ENCODE measurements at places on chromosomes 12 and 14.

- DNase-seq: peak; percentile 15
Measured at GRCh38 chr14:72634691-72635616, 258.9 kb downstream of the DPF3 start.

DNA sequence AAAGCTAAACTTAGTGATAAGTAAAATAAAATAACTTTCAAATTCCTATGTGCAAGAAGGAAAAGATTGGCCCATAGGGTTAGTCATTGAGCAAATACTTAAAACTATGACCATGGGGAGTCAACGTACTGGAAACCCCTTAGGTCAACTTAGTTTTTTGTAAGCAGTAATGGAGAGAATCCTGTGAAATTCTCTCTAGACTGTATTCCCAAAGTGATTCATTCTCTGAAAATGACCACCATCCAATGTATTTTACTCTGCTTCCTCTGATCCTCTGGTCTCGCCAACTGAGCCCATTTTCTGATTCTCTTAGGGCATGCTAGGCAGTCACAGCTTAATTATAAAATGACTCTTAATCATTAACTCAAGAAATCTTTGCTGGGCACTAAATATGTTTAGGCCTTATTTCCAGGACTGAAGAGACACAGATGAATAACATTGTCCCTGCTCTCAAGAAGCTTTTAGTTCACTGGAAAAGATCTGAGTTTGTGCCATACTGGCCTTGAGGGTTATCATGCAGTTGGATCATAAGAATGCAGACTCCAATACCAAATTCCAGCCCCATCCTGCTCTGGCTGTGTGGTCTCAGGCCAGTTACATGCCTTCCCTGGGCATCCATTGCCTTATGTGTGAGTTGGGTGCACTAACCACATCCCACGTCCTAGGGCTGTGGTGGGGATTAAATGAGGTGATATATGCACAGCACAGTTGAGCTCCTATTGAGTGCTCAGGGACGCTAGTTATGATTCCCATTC, 732.4 kb downstream of the AACS start:
- no peak for DNase-seq

GRCh38 chr12:106239241-106239950, 8.4 kb downstream of the CKAP4 start:
- DNase-seq: no peak

DNA sequence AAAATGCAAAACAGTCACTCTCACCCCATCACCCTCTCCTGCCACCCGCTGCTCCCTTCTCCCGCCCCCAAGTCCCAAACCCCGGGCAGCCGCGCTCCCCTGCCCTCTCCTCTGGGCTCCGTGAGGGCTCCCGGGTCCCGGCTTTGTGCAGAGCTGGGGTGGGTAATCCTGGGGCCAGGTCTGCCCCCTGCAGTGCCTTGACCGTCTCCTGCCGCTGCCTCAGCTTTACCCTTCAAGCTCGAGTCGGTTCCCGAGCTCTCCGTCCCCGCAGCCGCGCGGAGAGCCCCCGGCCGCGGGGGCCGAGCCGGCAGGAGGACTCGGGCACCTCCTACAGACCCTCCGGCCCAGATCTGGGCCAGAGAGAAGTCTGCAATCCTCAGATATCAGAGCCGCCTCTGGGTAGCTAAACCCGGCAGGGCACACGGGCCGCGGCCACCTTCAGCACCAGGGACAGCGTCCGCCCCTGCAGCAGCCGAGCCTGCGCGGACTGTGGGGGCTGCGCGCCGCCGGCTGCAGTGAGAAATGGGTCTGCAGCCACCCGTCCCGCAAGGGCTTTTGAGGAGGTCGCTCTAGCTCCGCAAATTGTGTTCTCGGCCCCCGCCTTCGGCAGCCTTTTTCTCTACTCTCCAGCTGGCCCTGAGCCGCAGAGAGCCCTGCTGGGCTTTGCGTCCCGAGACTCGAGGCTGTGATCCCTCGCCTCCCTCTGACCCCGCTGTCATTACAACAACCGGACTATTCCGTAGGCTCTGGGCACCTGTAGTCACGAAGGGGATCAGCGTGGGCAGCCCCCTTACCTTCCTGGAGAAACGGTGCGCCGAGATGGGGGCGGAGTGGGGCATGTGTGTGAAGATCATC, 1.2 kb downstream of the PRMT8 start:
- DNase-seq: peak; percentile 94

GRCh38 chr12:65611396-65611795, 212.9 kb upstream of the HMGA2 start:
- DNase-seq: no peak

DNA sequence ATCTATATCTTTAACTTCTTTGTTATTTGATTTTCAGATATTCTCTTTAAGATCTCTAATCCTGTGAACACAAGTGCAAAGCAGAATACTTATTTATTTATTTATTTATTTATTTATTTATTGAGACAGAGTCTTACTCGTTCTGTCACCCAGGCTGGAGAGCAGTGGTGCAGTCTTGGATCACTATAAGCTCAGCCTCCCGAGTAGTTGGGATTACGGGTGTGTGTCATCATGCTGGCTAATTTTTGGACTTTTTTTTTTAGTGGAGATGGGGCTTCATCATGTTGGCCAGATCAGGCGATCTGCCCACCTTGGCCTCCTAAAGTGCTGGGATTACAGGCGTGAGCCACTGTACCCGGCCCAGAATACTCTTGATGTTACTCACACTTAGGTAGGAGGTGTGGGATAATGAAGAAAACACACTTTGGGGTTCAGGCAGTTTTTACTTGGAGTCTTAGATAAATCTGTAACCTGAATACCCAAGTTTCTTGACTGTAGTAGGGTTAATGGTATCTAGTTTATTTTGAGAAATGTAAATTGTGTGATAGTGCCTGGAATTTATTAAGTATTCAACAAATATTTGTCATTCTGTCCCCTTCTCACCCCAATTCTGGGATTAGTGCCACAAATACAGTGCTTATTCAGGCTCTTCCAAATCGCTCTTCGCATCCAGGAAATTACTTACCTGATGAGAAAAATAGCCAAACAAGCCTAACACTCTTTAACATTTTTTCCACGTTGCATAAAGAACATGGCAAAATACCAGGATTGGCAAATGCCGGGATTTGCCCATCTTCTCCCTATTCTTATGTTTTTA, 33.0 kb downstream of the METAP2 start:
- no peak for DNase-seq

- DNase-seq: no peak
Measured at GRCh38 chr14:34605461-34605860, 24.5 kb downstream of the SNX6 start.

All from ecto neural progenitor cell (in vitro differentiated cells).